Fibroblast of skin of back (primary cell): ENCODE measurements at places on chromosomes 7 and 10.

DNA sequence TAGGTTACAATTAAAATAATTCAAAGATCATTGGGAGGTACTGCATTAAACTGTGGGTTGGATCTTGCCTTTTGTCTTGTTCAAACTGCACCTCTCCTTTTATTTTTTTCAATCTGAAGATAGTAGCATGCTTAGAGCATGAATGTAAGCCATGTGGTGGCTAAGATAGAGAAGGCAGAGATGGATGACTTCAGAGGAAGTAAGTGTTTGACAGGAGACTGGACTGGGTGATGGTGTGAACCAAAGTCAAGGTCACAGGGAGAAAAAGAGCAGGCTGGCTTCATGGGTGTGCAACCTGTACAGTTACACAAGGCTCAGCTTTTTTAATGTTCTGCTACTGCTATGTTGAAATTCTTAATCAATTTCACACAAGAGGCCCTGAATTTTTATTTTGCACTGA is 85.6 kb downstream of the ZEB1 start:
- peak; percentile 30 for DNase-seq

GRCh38 chr10:118692872-118693271 is 61.9 kb downstream of the CACUL1 start:
- peak; percentile 89 for DNase-seq

DNA sequence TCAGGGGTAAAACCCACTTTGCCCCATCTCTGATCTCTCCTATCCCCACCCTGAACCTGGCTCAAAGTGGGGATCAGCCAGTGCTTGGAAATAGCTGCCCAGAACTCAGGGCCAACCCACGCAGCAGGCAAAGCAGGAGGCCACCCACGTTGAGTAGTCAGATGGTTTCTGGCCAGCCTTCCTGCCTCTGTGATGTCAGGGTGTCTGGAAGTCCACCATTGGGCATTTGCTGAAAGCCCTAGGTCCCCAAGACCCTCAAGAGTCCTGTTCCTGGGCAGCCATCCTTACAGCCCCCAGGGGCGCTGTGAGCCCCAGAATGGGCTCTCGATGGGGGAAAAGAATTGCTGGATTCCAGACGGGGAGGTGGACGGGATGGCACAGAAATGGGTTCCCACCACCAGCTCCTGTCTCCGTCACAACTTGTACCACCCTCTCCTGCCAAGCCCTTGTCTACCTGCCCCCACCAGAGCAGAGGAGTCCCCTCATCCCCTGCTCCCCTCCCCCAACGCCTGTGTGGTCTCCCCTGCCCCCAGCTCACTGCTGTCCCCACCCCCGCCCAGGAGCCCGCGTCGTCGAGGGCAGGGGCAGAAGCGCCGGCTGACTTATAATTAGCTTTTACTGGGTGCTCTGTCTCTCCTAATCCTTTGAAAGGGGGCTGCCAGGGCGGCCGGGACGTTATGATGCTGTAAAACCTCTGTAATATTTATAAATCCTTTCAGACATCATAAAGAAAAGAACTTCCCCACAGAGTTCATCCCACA is 3.9 kb downstream of the MYL10 start:
- DNase-seq: no peak

- peak; percentile 14 for DNase-seq
Observed at GRCh38 chr7:30521532-30521931, 16.9 kb upstream of the GGCT start.

DNA sequence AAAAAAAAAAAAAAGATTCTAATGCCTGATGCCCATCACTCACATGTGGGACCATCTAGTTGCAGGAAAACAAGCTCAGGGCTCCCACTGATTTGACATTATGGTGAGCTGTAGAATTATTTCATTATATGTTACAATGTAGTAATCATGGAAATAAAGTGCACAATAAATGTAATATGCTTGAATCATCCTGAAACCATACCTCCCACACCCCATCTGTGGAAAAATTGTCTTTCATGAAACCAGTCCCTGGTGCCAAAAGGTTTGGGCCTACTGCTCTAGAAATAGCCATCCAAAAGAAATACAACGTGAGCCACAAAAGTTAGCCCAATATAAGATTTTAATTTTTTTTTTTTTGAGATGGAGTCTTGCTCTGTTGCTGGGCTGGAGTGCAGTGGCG is 265.1 kb downstream of the PRPF18 start:
- DNase-seq: no peak

- DNase-seq: peak; percentile 27
Observed at GRCh38 chr7:30743371-30744074, 8.4 kb upstream of the INMT start.

- DNase-seq: no peak
Observed at GRCh38 chr10:5536486-5537081, 11.8 kb downstream of the CALML3 start.

- DNase-seq: no peak
Observed at GRCh38 chr10:119575991-119576390, 20.8 kb downstream of the TIAL1 start.

- no peak for DNase-seq
Observed at GRCh38 chr10:24652381-24652957, 71.2 kb downstream of the ARHGAP21 start.

DNA sequence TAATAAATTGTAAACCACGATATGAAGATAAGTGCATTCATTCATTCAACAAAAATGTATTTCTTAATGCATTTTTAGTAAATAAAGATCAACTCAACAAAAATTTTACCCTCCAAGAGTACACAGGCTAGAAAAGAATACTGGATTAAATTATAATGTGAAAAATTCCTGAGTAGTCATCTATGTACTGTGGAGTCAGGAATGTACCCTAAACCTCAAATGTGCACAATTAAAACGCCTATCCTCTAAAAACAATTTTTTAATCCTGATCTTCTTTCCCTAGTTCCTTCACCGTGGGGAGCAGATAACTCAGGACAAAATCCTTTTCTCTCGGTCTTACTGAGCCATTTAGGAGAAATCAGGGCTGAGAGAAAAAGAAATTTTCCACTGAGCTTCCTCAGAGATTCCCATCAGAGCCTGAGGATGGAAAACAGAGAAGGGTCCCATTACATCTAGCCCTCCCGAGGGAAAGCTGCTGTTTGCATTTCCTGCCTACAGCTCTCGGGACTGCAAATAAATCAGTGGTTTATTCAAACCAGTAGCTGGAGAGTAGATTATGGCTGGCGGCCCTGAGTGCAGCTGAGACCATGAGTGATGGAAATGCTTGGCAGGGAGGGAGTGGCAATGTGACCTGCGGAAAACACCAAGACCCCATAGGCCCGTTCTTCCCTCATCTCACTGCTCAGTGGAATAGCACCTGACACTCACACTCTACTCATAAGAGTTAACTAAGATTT is 7.4 kb downstream of the TAS2R40 start:
- peak; percentile 44 for DNase-seq

DNA sequence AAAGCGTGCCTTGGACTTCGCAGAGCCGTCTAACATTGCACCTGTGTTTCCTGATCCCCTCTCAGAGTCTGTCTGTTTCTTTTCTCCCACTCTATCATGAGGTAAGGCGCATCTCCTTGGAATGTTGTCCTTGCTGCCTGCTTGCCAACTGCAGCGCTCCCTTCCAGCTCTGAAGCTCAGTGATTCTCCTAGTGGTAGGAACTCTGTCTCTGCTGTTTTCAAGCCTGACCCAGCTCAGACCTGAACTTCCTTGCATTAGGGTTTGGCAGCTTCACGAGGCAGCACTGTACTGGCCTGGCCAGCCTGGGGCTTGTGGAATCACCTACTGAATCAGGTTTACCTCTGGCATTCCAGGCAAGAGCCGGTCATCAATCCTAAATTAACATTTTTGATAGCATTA is 123.9 kb downstream of the CREB5 start:
- DNase-seq: peak; percentile 61

DNA sequence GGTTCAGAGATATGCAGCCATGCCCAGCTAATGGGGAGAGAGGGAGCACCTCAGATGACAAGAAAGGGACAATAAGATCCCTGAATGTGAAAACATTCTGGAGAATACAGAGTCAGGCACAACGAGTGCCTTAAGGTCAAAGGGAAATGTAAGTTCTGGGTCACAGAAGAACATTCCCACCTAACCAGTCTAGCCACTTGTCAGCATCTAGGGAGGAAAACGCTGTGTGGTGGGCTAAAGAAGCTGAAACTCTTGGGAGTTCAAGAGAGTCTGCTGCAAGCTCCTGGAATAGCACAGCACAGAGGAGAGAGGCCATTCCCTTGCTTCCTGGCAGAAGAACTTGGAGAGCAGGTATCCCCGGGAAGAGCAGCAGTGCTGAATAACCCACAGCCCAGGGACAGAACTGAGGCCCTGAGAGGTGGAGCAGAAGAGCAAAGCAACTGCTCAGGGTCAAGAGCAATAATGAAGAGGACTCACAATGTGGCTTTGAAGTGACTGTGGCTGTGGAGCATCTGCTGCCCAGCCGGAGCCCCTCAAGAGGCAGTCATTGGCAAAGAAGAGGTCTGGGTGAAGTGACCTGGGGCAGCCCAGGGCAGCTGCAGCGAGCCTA is 182.3 kb downstream of the NPSR1 start:
- no peak for DNase-seq

- DNase-seq: peak; percentile 97
Observed at GRCh38 chr10:17062955-17063484, 66.6 kb downstream of the CUBN start.

GRCh38 chr10:58932126-58932525 is 244.3 kb upstream of the PHYHIPL start:
- DNase-seq: no peak
